ENCODE measurements at places on chromosomes 7 and 10. TPM values are rescaled to one million over a fixed set of nuclear protein-coding genes. Genes with fewer than 3 reads are reported as not detected.

DNA sequence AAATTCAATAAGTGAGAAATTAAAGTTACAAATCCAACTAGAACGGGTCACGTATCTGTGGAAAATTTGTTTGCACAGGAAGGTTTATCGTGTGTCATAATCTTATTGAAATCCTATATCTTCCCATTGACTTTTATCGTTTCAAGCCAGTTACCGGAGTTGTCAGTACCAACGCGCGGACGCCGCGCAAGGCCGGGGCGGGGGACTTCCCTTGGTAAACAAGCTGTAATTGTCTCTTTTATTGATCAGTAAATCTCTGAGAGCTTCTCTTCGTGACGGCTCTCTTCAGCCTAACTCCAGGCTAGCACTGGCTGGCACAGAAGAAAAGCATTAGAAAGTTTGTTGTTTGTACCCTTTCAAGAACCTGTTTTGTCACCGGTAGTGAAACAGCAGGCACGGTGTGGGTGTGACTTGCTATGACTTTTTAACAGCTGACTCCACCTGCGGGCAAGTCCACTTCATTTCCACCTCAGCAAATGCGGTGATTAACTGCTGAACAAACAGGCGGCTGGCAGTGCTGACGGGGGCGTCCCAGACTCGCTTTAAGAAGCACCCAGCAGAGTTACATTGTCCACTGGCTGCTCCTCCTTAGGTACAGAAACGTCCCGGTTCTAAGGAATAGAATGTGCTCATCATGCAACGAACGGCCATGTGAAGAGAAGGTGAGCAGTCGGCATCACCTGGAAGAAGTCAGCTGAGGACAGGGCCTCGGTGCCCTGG is 215.8 kb downstream of the MAD1L1 start:
- no peak overlapping the region for H3K27ac ChIP-seq
- peaks cover 26% of the 10 kb centered on the region for H3K4me1 ChIP-seq
- no peaks in the 10 kb centered on the region for H3K27me3 ChIP-seq
- no peak for DNase-seq
- H3K36me3 ChIP-seq: peaks cover 2% of the 10 kb centered on the region

GPR85 gene
- 2.0 TPM for polyA plus RNA-seq

DNA sequence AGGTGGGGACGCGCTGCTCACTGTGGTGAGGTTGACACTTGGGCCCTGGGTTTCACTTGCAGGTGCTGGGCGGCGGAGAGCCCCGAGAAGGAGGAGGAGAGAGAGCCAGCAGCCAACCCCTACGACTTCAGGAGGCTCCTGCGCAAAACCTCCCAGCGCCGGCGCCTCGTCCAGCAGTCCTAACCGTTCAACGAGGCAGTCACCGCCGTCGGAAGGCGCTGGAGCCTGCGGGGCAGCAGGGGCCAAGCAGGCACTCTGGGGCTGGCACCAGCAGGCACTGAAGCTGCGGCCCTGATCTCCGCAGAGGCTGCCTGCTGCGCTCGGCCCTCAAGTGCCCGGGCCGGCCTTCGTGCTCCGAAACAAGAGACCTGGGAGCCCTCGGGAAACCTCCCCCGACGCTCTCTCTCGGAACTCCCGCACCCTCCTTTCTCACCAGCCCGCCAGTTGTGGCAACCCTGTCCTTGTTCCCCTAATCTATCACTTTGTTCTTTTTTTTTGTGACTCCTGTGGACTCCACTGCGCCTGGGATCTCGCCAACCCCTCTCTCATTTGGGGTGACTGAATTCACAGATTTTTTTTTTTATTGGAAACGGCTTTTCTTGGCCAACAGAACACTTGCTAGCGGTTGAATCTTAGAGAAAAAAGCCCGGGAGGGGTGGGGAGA is 4.7 kb upstream of the GAD2 start:
- no peaks in the 10 kb centered on the region for H3K36me3 ChIP-seq
- H3K27me3 ChIP-seq: peaks cover 56% of the 10 kb centered on the region
- DNase-seq: no peak
- H3K4me1 ChIP-seq: no peaks in the 10 kb centered on the region

- no peak overlapping the region for H3K27ac ChIP-seq
- H3K27me3 ChIP-seq: no peaks in the 10 kb centered on the region
- H3K36me3 ChIP-seq: no peaks in the 10 kb centered on the region
- no peak for DNase-seq
These were observed 9.0 kb downstream of the SCART1 start for GRCh38 chr10:133462512-133463305.

GRCh38 chr7:7795630-7796121 is 77.3 kb upstream of the RPA3 start:
- no peak for DNase-seq
- H3K4me1 ChIP-seq: peaks cover 7% of the 10 kb centered on the region
- H3K4me3 ChIP-seq: no peak overlapping the region
- no peak overlapping the region for H3K27ac ChIP-seq
- no peaks in the 10 kb centered on the region for H3K27me3 ChIP-seq
- no peaks in the 10 kb centered on the region for H3K36me3 ChIP-seq

IGF2BP3 gene
- 18.9 TPM for polyA plus RNA-seq

GRCh38 chr7:4144172-4144701 is 537.9 kb upstream of the FOXK1 start:
- H3K27me3 ChIP-seq: peaks cover 14% of the 10 kb centered on the region
- H3K4me1 ChIP-seq: peaks cover 3% of the 10 kb centered on the region
- no peak overlapping the region for H3K4me3 ChIP-seq
- no peaks in the 10 kb centered on the region for H3K36me3 ChIP-seq

- no peak for DNase-seq
- no peak overlapping the region for H3K4me3 ChIP-seq
- no peak overlapping the region for H3K27ac ChIP-seq
- H3K27me3 ChIP-seq: no peaks in the 10 kb centered on the region
- no peaks in the 10 kb centered on the region for H3K4me1 ChIP-seq
These were observed 87.8 kb downstream of the CCSER2 start for GRCh38 chr10:84416245-84416555.

DNA sequence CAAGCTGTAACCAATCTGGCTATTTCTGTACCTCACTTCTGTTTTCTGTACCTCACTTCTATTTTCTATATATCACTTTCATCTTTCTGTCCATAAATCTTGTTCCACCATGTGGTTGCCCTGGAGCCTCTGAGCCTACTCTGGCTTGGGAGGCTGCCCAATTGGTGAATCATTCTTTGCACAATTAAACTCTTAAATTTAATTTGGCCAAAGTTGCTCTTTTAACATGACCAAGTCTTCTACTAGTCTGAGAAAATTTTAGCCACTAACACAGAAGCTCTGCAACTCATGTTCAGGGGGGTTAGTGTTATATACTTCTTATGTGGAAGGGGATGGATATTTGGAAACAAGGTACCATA is 503.5 kb downstream of the KIF20B start:
- peaks cover 16% of the 10 kb centered on the region for H3K4me1 ChIP-seq
- no peak for DNase-seq
- no peaks in the 10 kb centered on the region for H3K27me3 ChIP-seq
- H3K27ac ChIP-seq: no peak overlapping the region
- H3K4me3 ChIP-seq: no peak overlapping the region

DNA sequence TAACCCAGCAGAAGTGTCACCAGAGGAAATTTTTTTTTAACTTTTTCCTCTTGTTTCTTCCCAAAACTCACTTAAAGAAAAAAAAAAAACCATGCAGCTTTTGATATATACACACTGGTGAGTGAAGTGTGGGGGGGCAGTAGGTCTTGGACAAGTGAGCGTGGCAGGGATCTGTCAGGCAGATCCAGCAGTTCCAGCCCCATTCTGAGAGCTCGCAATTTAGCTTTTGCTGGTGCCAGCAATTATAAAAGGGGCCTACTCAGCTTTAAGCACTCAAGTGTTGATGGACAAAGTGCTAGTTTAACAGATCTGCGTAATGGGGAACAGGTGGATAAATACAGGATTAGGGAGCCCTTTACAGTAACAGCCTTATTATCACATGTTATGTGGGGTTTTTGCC is 619.2 kb upstream of the GALNT17 start:
- no peaks in the 10 kb centered on the region for H3K36me3 ChIP-seq
- H3K4me3 ChIP-seq: no peak overlapping the region
- H3K27ac ChIP-seq: no peak overlapping the region
- H3K27me3 ChIP-seq: peaks cover 6% of the 10 kb centered on the region
- DNase-seq: no peak

MRLN gene
- polyA plus RNA-seq: not detected

GRCh38 chr10:126759531-126759930 is 89.0 kb upstream of the C10orf90 start:
- H3K4me3 ChIP-seq: no peak overlapping the region
- no peaks in the 10 kb centered on the region for H3K36me3 ChIP-seq
- no peak overlapping the region for H3K27ac ChIP-seq
- no peaks in the 10 kb centered on the region for H3K27me3 ChIP-seq

DNA sequence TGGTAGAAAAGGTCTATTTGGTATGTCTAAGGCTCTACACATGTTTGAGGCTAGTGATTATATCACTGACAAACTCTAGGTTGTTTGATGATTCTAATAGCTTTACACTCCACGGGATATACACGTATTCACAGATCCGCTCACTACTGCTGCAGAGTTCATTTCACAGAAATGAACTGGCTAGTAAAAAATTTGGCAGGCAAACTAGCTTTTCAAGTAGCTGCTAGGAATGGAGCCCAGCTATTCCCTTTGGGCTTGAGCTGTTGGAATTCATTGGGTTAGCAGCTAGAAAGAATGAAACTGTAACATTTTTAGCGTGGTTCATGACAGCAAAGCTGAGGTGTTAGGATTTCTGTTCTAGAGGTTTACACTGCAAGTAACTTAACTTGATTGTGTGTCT is 37.6 kb downstream of the R3HCC1L start:
- H3K27me3 ChIP-seq: no peaks in the 10 kb centered on the region
- DNase-seq: no peak
- no peak overlapping the region for H3K27ac ChIP-seq
- peaks cover 7% of the 10 kb centered on the region for H3K36me3 ChIP-seq
- H3K4me3 ChIP-seq: no peak overlapping the region
- H3K4me1 ChIP-seq: no peaks in the 10 kb centered on the region

- H3K36me3 ChIP-seq: no peaks in the 10 kb centered on the region
- DNase-seq: no peak
- H3K27ac ChIP-seq: no peak overlapping the region
These were observed 24.4 kb downstream of the JMJD1C start for GRCh38 chr10:63441404-63441803.

GRCh38 chr7:51630933-51631332 is 314.3 kb upstream of the COBL start:
- no peaks in the 10 kb centered on the region for H3K27me3 ChIP-seq
- H3K36me3 ChIP-seq: no peaks in the 10 kb centered on the region
- H3K4me3 ChIP-seq: no peak overlapping the region
- no peak overlapping the region for H3K27ac ChIP-seq
- DNase-seq: no peak
- H3K4me1 ChIP-seq: no peaks in the 10 kb centered on the region

ANKRD7 gene
- polyA plus RNA-seq: 0.32 TPM

DNA sequence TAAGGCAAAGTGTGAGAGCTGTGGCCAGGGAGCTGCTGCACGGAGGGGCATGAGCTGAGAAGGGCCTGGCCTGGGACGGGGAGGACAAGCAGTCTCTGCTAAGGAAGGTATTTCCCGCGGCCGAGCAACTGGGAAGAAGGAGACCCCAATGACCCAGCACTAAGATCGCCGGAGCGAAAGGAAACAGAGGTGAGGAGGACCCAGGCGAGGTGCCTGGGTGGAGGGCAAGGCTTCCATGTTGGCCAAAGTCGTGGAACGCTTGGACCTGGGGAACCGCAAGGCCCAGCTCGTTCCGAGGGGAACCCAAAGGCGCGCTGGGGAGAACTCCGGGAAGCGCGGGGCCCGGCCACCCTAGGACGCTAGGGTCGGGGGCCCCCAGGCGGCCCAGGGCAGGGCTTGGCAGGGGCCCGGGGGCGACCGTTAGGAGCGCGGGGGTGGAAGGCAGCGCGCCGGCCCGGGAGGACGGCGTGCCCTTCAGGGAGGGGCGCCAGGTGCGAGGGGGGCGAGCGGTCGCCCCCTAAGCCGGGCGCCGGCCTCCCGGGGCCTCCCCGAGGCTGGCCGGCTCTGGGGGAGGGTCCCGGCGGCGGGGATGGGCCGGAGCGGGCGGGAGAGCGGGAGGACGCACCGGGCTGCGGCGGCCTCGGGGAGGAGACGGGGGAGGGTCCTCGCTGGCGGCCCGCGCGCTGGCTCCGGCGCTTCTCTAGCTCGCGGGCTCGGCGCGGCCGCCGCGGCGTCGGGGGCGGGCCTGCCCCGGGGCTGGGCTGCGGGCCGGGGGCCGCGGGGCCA is 545 bp downstream of the GIGYF1 start:
- H3K36me3 ChIP-seq: peaks cover 3% of the 10 kb centered on the region
- peak overlapping the region; percentile 80 for H3K4me3 ChIP-seq
- no peak for DNase-seq

DNA sequence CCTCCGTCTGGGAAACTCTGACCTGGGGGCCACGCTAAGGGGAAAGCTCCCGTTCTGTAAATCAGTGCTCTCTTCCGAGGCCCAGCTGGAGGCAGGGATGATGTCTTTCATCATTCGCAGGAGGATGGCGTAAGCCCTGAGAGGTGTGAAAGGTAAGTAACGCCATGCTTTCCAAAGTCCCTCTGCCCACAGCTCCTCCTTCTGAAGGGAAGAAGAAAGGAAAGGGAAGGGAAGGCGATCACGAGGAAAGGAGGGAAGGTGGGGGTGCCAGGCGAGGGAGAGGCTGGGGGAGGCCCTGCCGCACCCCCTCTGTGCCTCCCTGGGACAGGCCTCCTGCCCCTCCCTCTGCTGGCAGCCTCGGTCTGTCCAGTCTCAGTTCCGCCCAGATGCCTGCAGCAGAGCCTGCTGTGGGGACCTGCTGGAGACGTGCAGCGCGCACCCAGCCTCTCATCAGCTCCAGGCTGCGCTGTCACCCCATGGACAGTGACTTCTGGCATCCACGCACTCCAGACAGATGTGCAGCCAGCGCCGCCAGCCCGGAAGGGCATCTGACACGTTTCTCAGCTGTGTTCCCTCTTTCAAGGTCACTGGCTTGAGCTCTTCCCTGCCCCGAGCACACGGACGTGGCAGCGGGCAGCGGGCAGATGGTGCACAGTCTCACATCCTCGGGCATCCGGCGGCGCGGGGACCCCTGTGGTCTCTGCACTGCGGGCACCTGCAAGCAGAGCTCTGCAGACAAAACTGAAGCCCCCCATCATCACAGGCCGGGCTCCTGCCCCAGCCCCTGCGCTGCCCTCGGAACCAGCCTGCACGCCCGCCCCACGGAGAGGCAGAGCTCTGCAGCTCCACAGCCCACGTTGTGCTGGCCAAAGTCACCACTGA is 60.6 kb downstream of the INSIG1 start:
- H3K4me1 ChIP-seq: no peaks in the 10 kb centered on the region
- no peaks in the 10 kb centered on the region for H3K36me3 ChIP-seq
- peaks cover 19% of the 10 kb centered on the region for H3K27me3 ChIP-seq
- no peak for DNase-seq
